ENCODE measurements at places on chromosomes 11 and 22.

- DNase-seq: no peak
Observed at GRCh38 chr11:14390669-14391068, 31.7 kb upstream of the RRAS2 start.

DNA sequence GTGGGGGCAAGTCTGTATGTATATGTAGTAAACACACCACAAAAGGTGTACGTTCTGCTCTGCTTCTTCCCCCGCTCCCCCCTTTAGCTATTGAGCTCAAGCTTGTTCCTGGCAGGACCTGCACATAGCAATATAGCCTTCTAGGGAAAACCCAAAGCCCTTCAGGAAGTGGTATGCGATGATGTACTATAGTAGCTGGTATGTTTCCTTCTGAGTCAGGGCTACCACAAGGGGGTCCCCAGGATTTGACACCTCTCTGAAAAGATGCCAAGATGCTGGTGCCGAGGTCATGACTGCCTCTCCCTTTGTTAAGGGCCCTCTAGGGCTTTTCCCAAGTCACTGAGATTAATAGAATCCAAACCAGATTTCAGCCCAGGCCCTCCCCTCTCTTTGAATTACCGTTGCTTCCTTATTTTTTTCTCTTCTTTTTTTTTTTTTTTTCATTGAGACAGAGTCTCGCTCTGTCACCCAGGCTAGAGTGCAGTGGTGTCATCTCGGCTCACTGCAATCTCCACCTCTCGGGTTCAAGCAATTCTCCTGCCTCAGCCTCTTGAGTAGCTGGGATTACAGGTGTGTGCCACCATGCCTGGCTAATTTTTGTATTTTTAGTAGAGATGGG lies 268.4 kb downstream of the ETS1 start:
- no peak for DNase-seq

- DNase-seq: no peak
Observed at GRCh38 chr11:119110439-119110838, 3.3 kb downstream of the C2CD2L start.

DNA sequence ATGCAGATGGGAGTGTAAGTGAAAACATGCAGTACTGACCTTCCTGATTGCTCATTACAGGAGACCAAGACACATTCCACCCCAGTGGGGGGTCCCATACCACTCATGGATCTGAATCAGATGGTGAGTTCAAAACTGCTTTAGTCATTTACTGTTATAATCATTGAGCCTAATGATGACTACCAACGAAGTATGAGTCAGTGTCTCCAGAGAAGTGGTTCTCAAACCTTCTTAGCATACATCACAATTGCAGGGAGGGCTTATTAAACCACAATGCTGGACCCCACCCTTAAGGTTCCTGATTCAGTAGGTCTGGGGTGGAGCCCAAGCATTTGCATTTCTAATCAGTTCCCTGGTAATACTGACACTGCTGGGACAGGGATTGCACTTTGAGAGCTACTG lies 75.8 kb downstream of the CD44 start:
- DNase-seq: no peak

DNA sequence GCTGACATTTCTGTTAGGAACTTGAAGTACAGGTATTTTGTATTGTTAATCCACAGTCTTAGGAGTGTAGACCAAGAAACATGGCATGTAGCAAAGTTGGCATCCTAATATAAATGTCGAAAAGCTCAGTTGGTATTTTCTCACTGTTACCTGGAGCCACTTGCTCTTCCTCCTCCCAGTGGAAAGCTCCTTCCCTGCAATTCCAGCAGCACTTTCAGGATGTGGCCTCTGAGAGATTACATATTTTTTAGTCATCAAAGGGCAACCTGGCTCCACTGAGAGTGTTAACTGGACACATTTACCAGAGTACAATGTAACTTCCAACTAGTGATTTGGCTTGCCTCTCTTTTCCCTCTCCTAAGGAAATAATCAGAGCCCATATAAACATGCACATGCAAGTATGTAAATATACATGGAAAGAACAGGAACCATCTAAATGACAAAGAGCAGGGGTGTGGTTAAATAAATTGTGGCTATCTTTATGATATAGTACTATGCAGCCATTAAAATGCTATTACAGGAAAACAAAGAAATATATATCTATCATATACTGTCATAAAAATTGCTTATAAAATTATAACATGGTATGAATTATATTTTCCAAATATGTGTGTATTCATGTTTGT lies 14.3 kb upstream of the EED start:
- no peak for DNase-seq

DNA sequence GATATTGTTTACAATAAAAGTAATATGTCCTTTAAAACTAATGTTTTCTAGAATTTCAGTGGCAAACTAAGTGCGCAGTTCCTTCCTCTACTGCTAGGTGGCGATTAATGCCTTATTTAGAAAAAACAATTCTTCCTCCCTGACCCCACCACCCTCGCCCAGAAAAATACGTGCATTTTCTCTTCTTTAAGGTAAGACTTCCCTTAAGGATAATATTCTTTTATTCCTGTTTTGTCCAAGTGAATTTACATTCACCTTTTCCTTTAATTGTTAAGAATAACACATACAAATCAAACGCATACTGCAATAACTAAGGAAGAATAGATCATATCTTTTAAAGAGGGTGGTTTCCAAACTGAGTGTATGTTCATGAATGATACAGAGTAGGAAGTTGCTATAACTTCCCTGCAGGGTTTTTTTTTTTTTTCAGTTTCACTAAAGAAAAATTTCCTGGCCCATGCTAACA lies 17.0 kb upstream of the PSMA1 start:
- DNase-seq: peak; percentile 21

DNA sequence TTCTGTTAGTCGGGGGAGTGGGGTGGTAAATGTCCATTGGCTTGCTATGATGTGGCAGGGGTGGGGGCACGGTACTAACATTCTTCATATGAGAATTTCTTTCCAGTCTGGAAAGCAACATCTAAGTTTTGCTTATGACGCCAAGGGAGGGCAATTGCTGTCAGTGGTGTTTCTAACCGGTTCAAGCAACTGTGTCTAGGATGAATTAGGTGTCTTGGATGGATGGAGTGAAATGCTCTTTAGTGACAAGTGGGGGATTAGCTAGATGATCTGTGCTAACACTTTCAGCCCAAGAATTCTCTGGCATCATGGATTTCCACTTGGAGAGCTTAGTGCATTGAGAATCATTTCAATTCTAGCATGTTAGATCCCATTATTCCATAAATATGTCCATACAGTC lies 262.6 kb upstream of the SORL1-AS1 start:
- no peak for DNase-seq

DNA sequence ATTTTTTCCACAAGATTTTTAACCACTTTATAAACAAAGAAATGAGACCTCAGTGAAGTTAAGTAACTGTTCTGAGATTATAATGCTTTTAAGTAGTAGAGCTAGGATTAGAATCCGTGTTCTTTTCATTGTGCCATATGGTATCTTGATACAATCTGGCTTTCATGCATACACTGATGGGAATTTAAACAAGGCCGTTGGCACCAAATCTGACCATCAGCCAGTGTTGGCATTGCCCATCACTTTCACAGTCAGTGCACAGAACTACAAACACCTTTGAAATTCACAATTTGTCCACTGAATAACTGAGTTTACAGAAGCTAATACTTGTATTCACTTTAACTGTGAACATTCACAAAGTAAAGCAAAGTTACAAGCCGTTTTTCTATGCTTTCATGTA lies 1228.0 kb downstream of the TBC1D22A start:
- no peak for DNase-seq

- no peak for DNase-seq
Observed at GRCh38 chr11:17098038-17098437, 20.6 kb upstream of the RPS13 start.

DNA sequence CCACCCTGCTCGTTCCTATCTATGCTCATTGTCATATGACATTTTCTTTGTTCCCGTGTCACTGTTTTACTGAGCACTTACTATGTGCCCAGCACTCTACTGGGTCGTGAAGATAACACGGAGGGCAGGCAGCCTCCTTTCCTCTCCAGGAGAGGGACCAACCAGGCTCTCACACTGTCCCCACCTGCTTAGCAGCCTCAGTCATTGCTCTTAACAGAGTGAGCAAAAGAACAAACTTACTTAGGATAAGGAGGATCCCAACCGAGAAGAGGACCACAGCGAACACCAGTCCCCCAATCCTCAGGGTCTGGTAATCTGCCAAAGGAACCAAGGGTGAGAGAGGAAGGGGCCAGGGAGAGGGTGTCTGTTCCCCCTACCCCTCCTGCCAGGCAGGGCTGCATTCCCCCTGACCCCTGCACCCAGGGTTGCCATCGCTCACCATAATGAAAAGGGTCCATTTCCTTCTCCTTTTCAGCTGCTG lies 17.0 kb upstream of the FXYD2 start:
- no peak for DNase-seq

- no peak for DNase-seq
Observed at GRCh38 chr22:38954414-38955043, 2.9 kb upstream of the APOBEC3A start.

GRCh38 chr11:2190657-2191471 lies 19.2 kb upstream of the TH start:
- DNase-seq: peak; percentile 64

- no peak for DNase-seq
Observed at GRCh38 chr11:102610200-102610599, 14.9 kb downstream of the MMP20 start.

GRCh38 chr11:1523779-1524178 lies 37.2 kb upstream of the MOB2 start:
- no peak for DNase-seq

DNA sequence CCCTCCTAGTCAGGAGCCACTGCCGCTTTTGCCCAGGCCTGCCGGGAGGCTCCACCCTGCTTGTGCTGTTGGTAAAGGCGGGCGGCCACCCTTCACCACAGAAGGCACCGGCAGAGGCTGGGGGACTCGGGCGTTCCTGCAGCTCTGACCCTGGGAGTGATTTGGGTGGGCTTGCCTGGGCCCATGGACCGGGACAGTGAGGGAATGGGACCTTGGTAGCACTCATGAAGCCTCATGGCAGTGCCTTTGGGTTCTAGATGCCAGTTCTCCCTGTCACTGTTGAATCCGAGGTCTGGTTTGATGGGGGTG lies 4.4 kb downstream of the TPCN2 start:
- DNase-seq: no peak

GRCh38 chr22:32245042-32245441 lies 10.1 kb downstream of the SLC5A4 start:
- no peak for DNase-seq

GRCh38 chr11:131506348-131506747 lies 135.9 kb downstream of the NTM start:
- DNase-seq: no peak

DNA sequence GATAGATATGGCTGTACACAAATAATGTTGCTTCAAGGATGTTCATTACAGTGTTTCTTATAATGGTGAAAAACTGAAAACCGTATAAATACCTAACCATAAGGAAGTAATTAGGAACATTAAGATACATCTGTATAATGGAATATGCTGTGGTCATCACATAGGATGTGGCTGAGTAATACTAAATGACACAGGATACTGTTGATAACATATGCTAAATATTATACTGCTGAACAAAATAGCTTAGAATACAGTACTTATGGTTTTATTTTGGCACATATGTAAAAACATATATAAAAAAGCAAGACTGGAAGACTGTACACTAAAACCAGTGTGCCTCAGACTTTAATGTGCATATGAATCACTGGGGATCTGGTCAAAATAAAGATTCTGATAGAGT lies 43.8 kb downstream of the FBXO7 start:
- DNase-seq: no peak

DNA sequence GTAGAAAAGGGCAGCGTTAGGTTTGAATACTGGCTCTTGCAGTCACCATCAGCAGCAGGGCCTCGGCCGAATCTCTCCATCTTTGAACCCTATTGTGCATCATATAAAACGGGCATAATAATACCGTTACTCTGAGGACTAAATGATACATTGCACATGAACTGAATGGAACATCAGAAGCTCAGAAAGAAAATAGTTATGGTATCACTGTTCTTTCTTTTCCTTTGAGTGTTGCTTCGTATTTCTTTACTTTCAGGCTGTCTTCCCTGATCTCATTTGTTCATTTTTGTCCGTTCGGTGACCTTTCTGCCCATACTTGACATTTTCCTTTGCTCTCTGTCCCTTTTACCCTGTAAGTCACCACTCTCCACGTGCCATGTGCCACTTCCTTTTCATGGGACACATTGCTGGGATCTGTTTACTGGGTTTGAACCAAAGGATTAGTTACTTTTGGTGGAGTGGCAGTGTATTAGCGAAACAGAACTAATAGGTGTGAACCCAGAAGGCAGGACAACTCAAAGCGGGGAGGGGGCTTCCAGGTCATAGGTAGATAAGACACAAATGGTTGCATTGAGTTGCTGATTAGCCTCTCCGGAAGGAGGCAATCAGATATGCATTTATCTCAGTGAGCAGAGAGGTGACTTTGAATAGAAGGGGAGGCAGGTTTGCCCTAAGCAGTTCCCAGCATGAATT lies 717 bp upstream of the ZNF202 start:
- no peak for DNase-seq

DNA sequence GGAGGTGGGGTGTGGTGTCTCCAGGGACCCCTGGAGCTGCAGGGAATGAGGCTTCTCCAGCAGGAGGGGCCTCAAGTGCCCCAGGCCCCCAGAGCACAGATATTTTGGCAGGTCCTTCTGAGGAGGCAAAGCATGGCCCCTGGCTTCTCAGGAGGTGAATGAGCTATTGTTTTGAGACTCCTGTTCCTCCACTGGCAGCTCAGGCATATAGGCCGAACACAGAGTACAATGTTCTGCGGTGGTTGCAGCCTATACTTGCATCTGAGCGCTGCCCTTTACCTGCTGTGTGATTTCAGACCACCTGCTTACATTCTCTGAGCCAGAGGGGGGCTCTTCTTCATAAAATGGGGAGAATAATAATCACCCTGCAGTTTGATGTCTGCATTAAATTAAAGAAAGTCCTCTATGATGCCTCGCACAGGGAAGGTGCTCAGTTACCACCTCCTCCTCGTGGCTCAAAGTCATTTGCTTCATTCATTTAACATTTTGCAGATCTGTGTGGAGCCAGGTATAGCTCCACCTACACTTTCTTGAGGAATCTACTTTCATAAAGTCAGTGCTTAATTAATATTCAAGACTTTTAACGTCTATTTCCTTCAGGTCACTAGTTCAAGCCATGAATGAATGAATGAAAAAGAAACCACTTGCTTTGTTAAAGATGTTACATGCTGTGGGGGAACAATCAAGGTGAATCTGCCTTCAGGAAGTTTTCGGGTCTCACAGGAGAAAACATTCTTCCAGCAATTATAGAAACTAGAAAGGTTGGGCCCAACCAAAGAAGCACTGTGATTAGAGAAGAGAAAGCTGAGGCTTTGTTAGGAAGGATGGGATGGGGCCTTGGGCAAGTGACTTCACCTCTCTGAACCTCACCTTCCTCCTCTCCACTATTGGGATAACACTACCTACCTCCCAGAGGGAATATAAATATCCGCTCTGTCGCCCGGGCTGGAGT lies 68.4 kb downstream of the ADAMTS15 start:
- no peak for DNase-seq

GRCh38 chr22:49048591-49048990 lies 779.1 kb downstream of the BRD1 start:
- no peak for DNase-seq

GRCh38 chr11:40280159-40281051 lies 1179.0 kb downstream of the LRRC4C start:
- no peak for DNase-seq

Data from NCI-H1436 (cell line).